Airway epithelial cell (primary cell): ENCODE measurements at places on chromosomes 3 and 15. TPM values are rescaled to one million over a fixed set of nuclear protein-coding genes. Genes with fewer than 3 reads are reported as not detected.

The CHCHD4 gene
- total RNA-seq = 15.9 and 22.0 TPM in 2 replicates

The SLC15A2 gene
- 1.1 and 3.0 TPM in 2 replicates for total RNA-seq

The SMCO1 gene
- total RNA-seq = not detected in 2 replicates

The TTC21A gene
- total RNA-seq = 0.71 and 2.2 TPM in 2 replicates

The GOLGA6A gene
- total RNA-seq = not detected in 2 replicates

The C3orf49 gene
- total RNA-seq = not detected in 2 replicates

The ANKRD34C gene
- not detected in 2 replicates for total RNA-seq

The MAP3K13 gene
- 19.0 and 21.9 TPM in 2 replicates for total RNA-seq

The TMEM40 gene
- 61.0 and 61.1 TPM in 2 replicates for total RNA-seq

The HTR3E gene
- not detected in 2 replicates for total RNA-seq

The C3orf70 gene
- total RNA-seq = under 0.01 TPM in 1 of 2 replicates, not detected in the other

The DISP2 gene
- under 0.01 and 0.14 TPM in 2 replicates for total RNA-seq

The DPPA2 gene
- not detected in 2 replicates for total RNA-seq
